Muscle of leg (tissue), 16 donors: ENCODE measurements at places on chromosomes 13 and 19. TPM values are rescaled to one million over a fixed set of nuclear protein-coding genes. Genes with fewer than 3 reads are reported as not detected.

The MBD3L3 gene
- not detected for total RNA-seq

The ZNF536 gene
- total RNA-seq, result 1.9 TPM

The B3GNT3 gene
- total RNA-seq, result 0.04 TPM

The TEX101 gene
- total RNA-seq, result not detected

The PSG3 gene
- total RNA-seq, result 1.3 TPM

The TUBA3C gene
- not detected for total RNA-seq

The KANK3 gene
- 12.4 TPM for total RNA-seq

The CNFN gene
- not detected for total RNA-seq

The STOML3 gene
- 0.04 TPM for total RNA-seq

The CGB1 gene
- total RNA-seq, result not detected

The CTXN1 gene
- 0.58 TPM for total RNA-seq

DNA sequence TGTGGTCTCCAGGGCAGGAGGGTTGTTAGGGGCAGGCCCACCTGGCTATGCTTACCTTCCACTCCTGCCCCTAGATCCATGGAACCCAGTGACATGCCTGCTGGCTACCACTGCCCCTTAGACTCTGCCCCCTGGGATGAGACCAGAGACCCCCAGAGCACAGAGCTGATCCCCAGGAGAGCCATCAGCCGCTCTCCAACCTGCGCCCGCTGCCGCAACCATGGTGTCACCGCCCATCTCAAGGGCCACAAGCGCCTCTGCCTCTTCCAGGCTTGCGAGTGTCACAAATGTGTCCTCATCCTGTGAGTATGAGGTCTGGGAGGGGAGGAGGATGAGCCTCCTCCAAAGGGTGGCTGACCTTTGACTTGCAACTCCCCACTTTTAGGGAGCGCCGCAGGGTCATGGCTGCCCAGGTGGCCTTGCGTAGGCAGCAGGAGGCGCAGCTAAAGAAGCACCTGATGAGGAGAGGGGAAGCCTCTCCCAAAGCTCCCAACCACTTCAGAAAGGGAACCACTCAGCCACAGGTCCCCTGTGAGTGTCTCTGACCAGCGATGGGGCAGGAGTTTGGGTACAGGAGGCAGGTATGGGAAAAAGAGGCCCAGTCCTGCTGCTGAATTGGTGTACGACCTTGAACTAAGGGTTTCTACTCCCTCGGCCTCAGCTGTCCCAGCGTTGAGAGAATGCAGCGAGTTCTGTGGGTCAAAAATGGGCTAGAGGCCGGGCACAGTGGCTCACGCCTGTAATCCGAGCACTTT is 2.7 kb downstream of the DMRTC2 start:
- no peak overlapping the region for H3K4me3 ChIP-seq
- H3K4me1 ChIP-seq, result no peaks in the 10 kb centered on the region
- H3K27ac ChIP-seq, result no peak overlapping the region
- H3K36me3 ChIP-seq, result no peaks in the 10 kb centered on the region
- peaks cover 7% of the 10 kb centered on the region for H3K27me3 ChIP-seq

- peak; percentile 97 for DNase-seq
- peak overlapping the region; percentile 60 for H3K4me3 ChIP-seq
- H3K27ac ChIP-seq, result peak overlapping the region; percentile 96
- no peaks in the 10 kb centered on the region for H3K27me3 ChIP-seq
Observed at GRCh38 chr19:10817291-10818038, 18.5 kb downstream of the TMED1 start.

DNA sequence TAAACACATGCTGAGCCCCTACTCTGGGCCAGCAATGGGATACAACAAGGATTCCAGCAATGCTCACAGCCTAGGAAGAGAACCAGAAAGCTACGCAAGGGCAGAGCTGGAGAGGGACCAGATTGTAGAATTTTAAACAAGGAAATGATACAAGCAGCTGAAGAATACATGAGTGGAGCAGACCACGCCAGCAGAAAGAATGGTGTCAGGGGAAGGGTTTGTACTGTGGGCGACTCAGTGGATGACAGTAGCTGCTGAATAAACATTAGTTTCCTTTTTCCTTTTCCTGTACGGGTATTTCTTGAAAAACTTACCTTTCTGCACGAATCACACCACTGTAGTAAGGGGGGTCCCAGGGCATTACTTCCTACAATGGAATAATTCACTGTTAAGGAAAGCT is 30.7 kb downstream of the MIPEP start:
- H3K4me1 ChIP-seq, result no peaks in the 10 kb centered on the region
- no peak overlapping the region for H3K27ac ChIP-seq
- no peaks in the 10 kb centered on the region for H3K36me3 ChIP-seq
- no peak overlapping the region for H3K4me3 ChIP-seq

GRCh38 chr13:44271031-44271455 is 102.6 kb upstream of the SERP2 start:
- DNase-seq, result peak; percentile 49
- no peaks in the 10 kb centered on the region for H3K27me3 ChIP-seq

DNA sequence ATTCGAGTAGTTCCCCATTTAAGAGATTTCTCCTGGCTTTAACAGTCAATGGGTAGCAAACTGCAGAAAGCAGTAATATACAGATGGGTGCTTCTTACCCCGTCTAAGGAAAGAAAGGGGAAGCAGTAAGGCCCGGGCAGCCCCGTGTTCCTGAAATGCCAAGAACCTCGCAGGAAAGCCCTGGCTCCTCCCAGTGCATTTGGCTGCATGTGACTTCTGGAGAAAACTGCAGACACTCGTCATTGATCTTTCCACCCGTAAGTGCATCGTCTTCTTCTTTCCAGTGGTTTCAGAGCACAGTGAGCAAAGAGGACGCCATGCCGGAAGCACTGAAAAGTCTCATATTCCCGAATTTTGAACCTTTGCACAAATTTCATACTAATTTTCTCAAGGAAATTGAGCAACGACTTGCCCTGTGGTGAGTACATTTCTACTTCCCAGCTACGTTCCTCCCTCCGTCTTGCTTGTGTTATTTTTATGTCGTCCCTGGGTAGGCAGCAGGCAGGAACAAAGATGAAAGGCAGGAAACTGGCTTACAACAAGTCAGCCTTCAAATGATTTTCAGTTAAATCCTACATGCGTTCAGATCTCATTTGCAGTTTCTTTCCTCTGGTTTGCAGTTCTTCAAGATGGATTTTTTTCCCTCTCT is 165.2 kb downstream of the STK24 start:
- H3K27ac ChIP-seq, result peak overlapping the region; percentile 31
- peaks cover 40% of the 10 kb centered on the region for H3K36me3 ChIP-seq
- peak; percentile 81 for DNase-seq
- H3K27me3 ChIP-seq, result no peaks in the 10 kb centered on the region
- no peak overlapping the region for H3K4me3 ChIP-seq
- no peaks in the 10 kb centered on the region for H3K4me1 ChIP-seq

DNA sequence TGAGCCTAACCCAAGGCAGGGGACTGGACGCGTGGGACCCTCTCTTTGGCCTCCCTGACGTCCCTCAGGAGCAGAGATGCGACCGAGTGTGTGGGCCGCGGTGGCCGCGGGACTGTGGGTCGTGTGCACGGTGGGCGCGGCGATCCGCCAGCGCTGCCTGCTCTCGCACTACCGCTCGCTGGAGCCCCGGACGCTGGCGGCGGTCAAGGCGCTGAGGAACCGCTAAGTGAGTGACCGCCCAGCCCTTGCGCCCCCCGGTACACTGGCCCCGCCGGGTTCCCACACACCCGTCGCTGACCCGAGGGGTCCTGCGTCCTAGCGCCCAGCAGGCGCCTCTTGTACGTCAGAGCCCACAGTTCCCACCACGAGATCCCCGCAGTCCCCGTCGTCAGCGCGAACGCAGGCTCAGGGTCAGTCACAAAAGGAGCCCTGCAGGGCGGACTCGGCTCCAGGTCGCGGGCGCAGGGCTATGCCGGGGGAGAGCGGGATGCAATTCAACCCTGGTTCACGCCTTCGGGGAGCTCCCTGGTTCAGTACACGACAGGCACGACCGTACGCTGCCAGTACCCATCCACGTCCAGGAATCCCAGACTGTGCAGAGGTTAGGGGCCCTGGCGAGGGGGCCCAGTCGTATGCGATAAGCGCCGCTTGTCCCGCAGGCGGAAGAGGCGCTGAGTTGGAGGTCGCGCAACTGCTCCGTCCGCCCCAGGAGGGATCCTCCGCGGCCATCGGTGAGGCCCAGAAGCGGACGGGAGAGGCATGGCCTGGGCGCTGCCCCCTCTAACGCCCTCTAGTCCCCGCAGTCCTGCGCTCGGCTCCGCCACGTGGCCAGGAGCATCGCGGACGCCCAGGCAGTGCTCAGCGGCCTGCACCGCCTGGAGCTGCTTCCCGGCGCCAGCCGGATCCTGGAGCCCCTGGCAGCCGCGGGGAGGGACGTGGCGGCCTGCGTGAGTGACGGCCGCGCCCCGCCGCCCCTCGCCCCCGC is 3.6 kb upstream of the IFNL2 start:
- no peak overlapping the region for H3K27ac ChIP-seq
- DNase-seq, result peak; percentile 30
- H3K27me3 ChIP-seq, result peaks cover 50% of the 10 kb centered on the region
- no peaks in the 10 kb centered on the region for H3K36me3 ChIP-seq

GRCh38 chr13:38530492-38530891 is 156.4 kb upstream of the FREM2 start:
- no peak overlapping the region for H3K4me3 ChIP-seq
- H3K27me3 ChIP-seq, result no peaks in the 10 kb centered on the region
- H3K4me1 ChIP-seq, result no peaks in the 10 kb centered on the region
- H3K36me3 ChIP-seq, result no peaks in the 10 kb centered on the region
- peak; percentile 31 for DNase-seq

DNA sequence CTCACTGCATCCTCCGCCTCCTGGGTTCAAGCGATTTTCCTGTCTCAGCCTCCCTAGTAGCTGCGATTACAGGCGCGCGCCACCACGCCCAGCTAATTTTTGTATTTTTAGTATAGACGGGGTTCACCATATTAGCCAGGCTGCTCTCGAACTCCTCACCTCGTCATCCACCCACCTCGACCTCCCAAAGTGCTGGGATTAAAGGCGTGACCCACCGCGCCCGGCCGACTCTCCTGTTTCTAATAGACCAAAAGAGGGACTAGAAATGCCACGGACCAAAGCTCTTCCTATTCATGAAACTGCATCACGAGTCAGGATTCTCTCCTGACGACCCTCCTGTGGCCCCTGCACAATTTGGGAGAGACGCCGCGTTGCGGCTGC is 563 bp downstream of the ZNF43 start:
- H3K36me3 ChIP-seq, result peaks cover 16% of the 10 kb centered on the region
- DNase-seq, result no peak

DNA sequence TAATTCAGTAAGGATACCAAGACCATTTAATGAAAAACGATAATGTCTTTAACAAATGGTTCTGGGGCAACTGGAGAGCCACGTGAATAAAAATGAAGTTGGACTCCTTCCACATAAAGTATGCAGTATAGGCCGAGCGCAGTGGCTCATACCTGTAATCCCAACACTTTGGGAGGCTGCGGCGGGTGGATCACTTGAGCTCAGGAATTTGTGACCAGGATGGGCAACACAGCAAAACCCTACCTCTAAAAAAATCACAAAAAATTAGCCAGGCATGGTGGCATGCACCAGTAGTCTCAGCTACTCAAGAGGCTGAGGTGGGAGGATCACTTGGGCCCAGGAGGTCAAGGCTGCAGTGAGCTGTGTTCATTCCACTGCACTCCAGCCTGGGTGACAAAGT is 20.6 kb upstream of the CD33 start:
- H3K4me3 ChIP-seq, result no peak overlapping the region
- peak; percentile 11 for DNase-seq
- no peak overlapping the region for H3K27ac ChIP-seq
- H3K4me1 ChIP-seq, result no peaks in the 10 kb centered on the region
- no peaks in the 10 kb centered on the region for H3K36me3 ChIP-seq
- peaks cover 2% of the 10 kb centered on the region for H3K27me3 ChIP-seq

DNA sequence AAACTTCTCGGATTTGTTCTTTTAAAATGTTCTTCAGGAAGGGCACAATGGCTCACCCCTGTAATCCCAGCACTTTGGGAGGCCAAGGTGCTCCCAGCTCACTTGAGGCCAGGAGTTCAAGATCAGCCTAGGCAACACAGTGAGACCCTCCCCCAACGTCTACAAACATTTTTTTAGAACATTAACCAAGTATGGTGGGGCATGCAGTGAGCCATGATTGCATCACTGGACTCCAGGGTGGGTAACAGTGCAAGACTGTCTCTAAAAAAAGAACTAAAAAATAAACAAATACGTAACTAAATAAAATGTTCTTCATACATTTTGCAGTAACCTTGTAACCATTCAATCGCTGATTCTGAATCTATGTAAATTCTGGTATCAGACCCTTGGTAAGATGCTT is 2.1 kb upstream of the IPO5 start:
- no peaks in the 10 kb centered on the region for H3K4me1 ChIP-seq
- DNase-seq, result no peak
- no peak overlapping the region for H3K4me3 ChIP-seq
- no peak overlapping the region for H3K27ac ChIP-seq

DNA sequence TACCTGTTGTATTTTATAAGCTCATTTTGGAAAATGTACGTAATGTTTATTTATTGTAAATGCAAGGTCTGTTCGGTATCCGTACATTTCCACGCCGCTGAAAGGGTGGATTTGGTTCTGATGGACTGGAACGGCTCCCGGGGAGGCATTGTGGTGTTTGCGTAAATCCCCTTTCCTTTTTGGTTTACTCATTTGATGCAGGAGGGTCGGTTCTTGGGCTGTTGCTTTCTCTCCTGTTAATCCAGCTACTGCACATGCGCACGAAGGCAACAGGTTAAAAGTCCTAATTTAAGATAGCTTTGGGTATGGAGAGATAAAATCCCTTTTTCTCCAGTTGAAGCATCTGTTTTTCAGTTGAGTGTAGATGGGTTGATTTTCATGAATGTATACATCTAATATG is 224.4 kb downstream of the TM9SF2 start:
- H3K4me1 ChIP-seq, result no peaks in the 10 kb centered on the region
- H3K4me3 ChIP-seq, result no peak overlapping the region
- H3K27me3 ChIP-seq, result no peaks in the 10 kb centered on the region
- H3K36me3 ChIP-seq, result no peaks in the 10 kb centered on the region

- no peaks in the 10 kb centered on the region for H3K36me3 ChIP-seq
- DNase-seq, result no peak
- H3K4me3 ChIP-seq, result no peak overlapping the region
- no peaks in the 10 kb centered on the region for H3K4me1 ChIP-seq
- no peaks in the 10 kb centered on the region for H3K27me3 ChIP-seq
Observed at GRCh38 chr13:21639561-21639960, 31.3 kb upstream of the FGF9 start.

DNA sequence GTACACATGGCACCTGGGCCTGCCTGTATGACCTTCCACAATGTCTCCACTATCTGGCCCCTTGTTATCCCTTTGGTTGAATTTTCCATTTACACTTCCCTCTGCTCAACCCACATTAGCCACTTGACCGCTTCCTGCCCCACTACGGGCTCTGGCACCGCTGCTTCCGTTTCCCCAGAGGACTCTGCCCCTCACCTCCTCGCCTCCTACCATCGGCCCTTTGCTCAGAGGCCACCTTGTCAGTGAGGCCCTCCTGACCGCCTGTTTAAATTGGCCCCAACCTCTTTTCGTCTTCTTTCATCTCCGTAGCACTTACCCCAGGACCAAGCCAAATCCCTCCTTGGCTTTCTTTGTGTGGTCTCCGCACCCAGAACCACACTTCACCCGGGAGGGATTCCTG is 47.4 kb downstream of the SOX1 start:
- H3K27ac ChIP-seq, result no peak overlapping the region
- DNase-seq, result no peak
- peaks cover 5% of the 10 kb centered on the region for H3K4me1 ChIP-seq

GRCh38 chr13:60655256-60655655 is 258.2 kb downstream of the TDRD3 start:
- no peak for DNase-seq
- H3K4me1 ChIP-seq, result no peaks in the 10 kb centered on the region
- H3K36me3 ChIP-seq, result no peaks in the 10 kb centered on the region
- H3K4me3 ChIP-seq, result no peak overlapping the region
- H3K27ac ChIP-seq, result no peak overlapping the region
- no peaks in the 10 kb centered on the region for H3K27me3 ChIP-seq

- no peaks in the 10 kb centered on the region for H3K27me3 ChIP-seq
- no peaks in the 10 kb centered on the region for H3K4me1 ChIP-seq
- H3K36me3 ChIP-seq, result no peaks in the 10 kb centered on the region
- H3K27ac ChIP-seq, result no peak overlapping the region
- no peak for DNase-seq
Observed at GRCh38 chr13:95159458-95159857, 141.8 kb downstream of the ABCC4 start.
